Caco-2 (cell line): ENCODE measurements at places on chromosomes 12 and 14.

- H3K36me3 ChIP-seq: no peaks in the 10 kb centered on the region
- H3K4me3 ChIP-seq: no peak overlapping the region
- no peak overlapping the region for H3K27ac ChIP-seq
- no peak for DNase-seq
These were observed 27.6 kb upstream of the FOXN3 start for GRCh38 chr14:89444516-89445125.

DNA sequence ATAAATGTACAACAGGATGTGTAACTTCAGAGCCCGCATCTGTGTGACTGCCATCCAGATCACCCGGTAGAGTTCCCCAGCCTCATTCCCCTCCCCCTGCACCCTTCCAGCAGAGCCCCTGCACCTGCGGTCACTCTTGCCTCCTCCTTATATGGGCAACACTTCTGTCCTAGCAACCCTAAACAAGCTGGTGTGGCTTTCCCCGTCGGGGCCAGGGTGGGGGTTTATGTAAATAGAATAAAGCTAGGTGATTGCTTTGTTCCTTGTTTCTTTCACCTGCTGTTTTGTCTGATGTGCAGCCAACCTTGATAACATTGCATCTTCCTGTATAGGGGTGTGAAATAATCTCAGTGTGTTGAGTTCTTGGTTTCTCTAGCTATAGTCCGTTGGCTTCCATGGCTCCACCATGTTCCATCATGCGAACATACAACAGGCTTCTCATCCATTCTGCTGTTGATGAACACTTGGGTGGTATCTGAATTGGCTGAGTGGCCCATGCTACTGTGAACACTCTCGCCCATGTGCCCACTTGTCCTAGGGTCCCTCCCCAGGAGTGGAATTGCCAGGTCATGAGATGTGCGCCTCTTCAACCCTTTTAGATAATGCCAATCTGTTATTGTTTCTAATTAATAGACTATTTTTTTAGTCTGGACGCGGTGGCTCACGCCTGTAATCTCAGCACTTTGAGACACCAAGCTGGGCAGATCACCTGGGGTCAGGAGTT, 102.2 kb downstream of the KIF26A start:
- H3K36me3 ChIP-seq: no peaks in the 10 kb centered on the region
- no peak overlapping the region for H3K4me3 ChIP-seq
- no peaks in the 10 kb centered on the region for H3K27me3 ChIP-seq
- no peak overlapping the region for H3K27ac ChIP-seq
- DNase-seq: no peak
- H3K4me1 ChIP-seq: no peaks in the 10 kb centered on the region

DNA sequence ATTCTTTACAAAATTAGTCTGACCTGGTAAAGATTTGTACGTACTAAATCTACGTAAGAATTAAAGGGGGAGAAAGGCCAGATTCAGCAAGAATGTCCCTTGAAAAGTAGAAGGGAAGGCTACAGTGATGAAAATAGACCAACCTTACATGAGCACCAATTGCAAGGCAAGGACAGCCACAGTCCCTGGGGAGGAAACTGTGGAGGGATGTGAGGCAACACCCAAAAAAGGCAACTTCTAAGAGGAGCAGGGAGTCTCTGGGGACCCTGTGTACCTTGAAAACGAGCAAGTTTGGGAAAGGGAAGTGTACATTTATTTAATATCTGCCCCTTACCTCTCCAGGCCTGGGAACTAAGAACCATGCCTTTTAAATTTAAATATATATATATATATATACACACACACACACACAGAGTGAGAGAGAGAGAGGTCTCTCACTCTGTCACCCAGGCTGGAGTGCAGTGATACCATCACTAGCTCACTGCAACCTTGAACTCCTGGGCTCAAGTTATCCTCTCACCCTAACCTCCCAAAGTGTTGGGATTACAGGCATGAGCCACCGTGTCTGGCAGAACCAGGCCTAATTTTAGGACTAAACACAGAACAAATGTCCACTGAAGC, 56.4 kb downstream of the TMCC3 start:
- no peak overlapping the region for H3K4me3 ChIP-seq
- no peaks in the 10 kb centered on the region for H3K4me1 ChIP-seq
- no peak for DNase-seq

- peaks cover 10% of the 10 kb centered on the region for H3K4me1 ChIP-seq
- DNase-seq: no peak
- no peak overlapping the region for H3K27ac ChIP-seq
- no peak overlapping the region for H3K4me3 ChIP-seq
- no peaks in the 10 kb centered on the region for H3K27me3 ChIP-seq
- no peaks in the 10 kb centered on the region for H3K36me3 ChIP-seq
These were observed 22.7 kb upstream of the SRGAP1 start for GRCh38 chr12:63821781-63822251.

DNA sequence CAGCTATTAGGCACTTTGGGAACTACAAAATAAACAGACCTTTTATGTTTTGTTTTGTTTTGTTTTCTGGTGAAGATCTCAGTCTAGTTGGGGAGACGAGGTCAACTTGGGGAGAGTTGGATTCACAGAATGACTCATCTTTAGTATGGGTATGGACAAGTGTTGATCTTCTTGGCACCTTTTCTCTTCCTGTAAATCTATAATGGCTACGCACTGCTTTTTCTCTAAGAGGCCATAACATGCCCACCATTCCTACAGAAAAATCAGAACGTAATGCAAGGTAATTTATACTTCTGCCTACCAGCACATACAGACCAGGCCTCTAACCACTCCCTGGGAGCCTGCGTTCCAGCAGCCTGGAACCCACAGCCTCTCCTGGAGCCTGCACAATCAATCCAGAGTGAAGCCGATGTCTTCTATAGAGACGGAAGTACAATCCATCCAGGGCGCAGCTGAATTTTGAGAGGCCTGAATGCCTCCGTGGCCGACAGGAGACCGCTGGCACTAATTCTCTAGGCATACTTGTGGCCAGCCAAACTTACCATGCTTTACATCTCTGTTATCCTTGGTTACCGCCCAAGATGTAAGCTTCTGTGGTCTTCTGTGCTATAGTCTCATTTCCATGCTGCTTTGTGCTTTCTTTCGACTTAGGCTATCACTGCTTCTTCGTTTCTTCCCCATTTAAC, 717 bp downstream of the PPHLN1 start:
- H3K4me3 ChIP-seq: peak overlapping the region; percentile 57
- no peaks in the 10 kb centered on the region for H3K27me3 ChIP-seq
- H3K27ac ChIP-seq: peak overlapping the region; percentile 100
- DNase-seq: no peak
